ENCODE measurements at places on chromosomes 12 and 14.

DNA sequence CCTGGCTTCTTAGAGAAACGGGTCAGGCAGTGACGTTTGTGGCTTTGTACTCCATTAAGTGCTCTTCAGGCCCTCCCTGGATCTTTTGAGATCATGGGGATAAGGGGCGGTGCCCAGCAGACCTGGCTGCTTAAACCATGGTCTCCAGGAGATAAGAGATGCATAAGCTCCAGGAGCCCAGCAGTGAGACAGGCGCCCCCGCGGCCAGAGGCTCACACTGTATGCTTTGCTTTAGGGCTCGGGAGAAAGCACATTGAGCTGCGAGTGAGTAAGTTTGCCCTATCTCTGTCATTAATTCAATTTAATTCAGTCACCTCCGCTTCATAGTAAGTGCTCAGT is 359.5 kb downstream of the CACNA1C start:
- no peak for DNase-seq

DNA sequence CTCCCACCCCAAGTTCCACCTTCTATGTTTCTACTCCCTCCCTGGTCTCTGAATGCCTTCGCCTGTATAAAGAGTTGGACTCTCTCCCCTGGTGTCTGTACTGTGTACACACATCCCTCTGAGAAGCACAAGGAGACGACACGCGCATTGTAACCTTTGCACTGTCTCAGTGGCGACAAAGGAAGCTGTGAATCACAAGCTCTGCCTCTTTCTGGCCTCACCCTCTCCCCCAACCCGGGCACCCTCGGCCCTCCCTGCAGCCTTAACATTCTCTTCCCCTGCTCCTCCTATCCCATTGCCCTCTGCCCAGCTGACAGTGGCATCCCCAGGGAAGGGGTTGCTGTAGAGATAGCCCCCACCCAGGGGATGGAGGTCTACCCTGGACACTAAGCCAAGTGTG is 2.5 kb upstream of the SMARCD1 start:
- DNase-seq: no peak

DNA sequence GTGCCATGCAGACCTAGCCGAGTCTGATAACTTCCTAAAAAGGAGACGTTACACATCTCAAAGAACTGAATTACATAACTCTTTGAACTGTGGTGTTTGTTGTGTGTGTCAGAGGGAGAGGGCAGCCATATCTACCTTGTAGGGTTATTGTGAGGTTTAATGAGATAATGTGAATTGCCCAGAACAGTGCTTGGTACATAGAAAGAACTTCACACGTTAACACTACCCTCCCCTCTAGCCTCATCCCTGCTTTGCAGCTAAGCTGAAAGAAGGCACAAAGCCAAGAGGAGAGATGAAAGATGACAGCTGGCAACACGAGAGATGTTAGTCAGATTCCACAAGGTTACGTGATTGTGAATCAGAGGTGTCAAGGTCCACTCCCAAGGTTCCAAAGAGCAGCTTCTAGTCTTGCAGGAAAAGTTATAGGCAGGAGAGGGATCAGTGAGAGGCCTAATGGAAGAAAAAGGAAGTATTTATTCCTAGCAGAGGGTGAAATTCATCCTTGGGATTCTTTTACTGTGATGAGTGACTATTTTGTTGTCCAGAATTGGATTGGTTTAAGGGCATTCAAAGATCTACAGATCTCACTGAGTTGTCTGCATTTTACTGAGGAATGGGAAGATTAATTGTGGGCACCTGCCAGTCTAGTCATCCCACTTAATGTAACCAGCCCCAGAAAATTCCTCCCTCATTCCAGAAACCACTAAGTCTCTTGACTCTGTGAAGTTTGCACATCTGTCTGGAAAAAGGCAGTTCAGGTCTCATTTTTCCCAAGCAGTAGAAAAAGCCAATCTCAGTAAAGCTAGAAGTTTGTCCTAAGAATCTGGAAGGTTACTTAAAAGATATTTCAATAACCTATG is 25.9 kb upstream of the WNK1 start:
- DNase-seq: no peak

- no peak for DNase-seq
Measured at GRCh38 chr12:104189915-104190555, 25.5 kb upstream of the TXNRD1 start.

- no peak for DNase-seq
Measured at GRCh38 chr12:29067430-29067829, 81.6 kb upstream of the FAR2 start.

DNA sequence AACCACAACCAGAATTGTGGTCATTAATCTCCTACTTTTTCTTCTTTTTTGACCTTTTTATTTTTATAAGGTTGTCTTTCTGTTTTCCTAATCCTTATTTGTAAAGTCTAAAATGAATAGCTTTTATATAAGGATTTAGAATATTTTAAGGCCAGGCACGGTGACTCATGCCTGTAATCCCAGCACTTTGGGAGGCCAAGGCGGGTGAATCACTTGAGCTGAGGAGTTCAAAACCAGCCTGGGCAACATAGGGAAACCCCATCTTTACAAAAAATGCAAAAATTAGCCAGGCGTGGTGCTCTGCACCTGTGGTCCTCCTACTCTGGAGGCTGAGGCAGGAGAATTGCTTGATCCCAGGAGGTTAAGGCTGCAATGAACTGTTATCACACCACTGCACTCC is 55.1 kb downstream of the IFT81 start:
- no peak for DNase-seq

DNA sequence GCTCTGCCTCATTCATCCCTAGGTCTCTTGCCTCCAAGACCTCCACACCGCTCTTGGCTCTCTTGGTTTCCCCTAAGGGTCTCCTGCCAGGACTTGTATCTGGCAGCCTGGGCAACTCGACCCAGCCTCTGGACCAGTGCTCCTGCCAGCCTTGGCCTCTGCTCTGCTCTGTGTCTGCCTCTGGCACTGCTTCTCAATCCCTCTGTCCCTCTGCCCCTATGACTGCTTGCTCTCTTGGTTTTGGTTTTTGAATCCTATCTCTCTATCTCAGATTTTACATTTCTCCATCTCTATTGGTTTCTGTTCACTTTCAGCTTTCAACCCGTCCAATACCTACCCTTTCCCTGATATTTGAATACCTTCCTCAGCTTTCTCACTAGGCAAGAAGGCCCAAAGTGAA is 6.3 kb downstream of the ITGA5 start:
- no peak for DNase-seq

DNA sequence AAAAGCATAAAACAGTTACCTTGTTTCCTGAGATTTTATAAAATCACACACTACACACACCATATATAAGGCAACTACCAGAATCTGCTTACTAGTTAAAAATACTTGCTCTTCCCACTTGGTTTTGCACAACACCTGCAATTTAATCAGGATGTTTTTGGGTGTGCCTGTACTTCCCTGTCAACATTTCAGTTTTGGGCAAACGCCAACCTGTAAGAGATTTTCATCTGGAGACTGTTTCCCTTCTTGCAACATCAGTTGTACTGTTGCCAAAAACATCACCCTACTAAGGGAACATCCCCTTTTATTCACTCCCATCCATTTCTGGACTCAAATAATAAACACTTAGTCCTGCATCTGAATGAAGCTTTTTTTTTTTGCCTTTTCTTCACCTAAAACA is 172.3 kb downstream of the DUSP6 start:
- DNase-seq: no peak

DNA sequence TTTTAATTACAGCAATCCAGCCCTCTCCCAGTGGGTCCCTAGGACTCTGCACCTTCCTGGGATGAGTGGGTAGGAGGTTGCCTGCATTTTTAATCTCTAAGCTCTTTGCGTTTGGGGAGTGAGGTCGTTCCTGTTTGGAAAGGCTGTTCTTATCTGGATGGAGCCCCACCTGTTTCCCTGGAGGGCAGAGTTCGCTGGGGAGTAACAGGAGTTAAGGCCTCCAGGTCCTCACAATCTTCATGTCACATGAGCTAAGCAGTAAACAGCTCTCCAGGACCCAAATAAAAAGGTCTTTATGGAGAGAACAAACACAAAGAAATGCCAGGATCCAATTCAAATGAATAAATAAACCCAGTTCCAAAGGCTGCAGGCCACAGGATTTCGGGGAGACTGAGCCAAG is 56.0 kb upstream of the RFLNA start:
- DNase-seq: no peak

GRCh38 chr12:123034022-123034541 is 53.6 kb downstream of the ARL6IP4 start:
- no peak for DNase-seq

- DNase-seq: no peak
Measured at GRCh38 chr12:45435945-45436710, 220.2 kb downstream of the ANO6 start.

DNA sequence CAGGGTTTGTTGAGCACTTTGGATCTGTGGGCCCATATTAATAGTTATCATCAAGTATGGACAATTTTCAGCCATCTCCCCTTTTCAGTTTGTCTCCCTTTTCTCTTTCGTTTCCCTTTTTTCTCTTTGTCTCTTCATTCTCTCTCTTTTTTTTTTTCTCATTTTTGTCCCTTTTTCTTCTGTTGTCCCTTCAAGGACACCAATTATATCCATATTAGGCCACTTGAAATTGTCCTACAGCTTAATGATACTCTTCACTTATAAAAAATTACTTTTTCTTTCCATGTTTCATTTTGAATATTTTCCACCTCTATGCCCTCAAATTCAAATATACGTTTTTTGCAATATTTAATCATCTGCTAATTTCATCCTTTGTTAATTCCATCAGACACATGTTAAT is 53.3 kb downstream of the MAP4K5 start:
- no peak for DNase-seq

DNA sequence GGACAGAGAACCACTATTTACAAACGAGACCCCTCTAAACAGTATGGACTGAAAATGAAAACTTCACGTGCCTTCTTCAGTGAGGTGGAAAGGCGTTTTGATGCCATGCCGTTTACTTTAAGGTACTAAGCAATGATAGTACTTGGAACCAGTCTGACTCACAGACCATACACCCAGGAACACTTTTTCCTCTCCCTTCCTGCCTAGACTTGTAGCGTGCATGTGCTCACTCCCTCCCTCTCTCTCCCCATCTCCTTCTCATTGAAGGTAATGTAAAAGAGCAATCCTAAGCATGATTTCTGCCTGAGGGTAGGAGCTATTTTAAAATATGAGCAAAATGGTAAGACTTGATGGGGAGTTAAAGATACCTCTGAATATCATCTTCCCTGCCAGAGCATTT is 5.9 kb upstream of the RPL41 start:
- DNase-seq: no peak

DNA sequence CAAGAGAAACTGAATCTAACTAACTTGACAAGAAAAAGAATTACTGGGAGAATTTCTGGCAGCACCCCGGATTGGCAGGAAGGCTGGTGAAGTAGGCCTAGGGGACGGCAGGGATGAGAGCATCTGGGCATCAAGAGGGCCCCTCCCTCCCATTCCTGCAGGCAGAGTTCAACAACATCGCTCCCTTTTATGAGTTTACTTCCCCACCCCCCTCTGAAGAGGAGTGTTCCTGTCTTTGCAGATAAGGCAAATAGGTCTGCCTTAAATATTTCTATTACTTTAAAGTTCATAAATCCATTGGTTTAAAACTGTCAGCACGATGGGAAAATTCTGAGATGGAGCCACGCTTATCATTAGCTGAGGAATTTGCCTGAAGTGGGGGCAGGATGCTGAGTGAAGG is 168.7 kb downstream of the TBX5 start:
- DNase-seq: no peak

- no peak for DNase-seq
Measured at GRCh38 chr12:56565510-56566101, 44.0 kb downstream of the RBMS2 start.

DNA sequence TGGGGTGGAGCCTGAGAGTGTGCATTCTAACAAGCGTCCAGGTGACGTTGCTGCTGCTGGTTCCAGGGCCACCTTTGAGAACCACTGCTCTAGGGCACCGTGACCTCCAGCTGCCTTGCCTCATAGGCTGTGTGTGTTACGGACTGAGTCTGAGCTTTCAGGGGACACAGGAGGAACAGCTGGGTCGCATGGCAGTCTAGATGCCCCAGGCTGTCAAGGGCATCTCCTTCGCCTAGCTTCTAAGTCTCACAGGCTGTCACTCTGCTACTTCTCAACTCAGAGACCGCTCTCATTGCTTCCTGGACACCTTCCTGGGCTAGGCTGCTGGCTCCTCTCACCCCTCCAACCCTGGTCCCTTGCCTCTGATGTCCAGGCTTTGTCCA is 965 bp downstream of the KRT73 start:
- no peak for DNase-seq

DNA sequence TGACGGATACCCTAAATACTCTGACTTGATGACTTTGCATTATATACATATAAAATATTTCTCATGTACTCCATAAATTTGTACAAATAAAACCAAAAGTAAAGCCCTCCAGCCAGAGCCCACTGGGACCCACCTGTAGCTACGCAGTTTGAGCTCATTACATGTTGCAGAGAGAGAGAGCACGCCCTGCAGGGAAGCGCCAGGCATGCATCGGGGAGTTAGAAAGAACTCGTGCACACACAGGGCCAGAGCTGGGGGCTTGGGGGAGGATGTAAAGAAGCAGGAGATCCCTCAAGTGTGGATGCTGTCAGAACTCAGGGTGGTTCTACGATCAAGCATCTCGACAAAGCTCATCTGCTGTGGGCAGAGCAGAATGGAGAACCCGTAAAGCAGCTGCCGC is 178.5 kb upstream of the RTL1 start:
- DNase-seq: no peak

DNA sequence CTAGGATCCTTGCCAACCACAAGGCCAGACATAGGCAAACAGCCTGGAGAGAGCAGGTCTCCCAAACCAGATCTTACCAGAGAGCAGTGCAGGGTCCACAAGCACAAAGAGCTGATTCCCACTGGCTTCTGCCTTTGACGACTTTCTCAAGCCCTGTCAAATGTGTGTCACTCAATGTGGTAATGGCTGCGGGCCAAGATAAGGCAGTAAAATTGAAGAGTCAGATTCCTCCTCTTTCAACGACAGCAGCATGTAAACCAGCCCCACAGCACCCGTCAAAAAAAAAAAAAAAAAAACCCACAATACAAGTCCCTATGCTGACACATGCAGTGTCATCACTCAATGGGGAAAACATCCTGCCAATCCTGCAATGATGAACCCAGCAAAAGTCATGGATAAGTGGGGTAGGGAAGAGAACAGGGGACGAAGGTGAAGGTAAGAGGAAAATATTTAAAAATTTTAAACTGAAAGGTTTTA is at the start of gene STON2:
Gene STON2 (minus strand): TSS at position 123 of the 477 bp plus-strand sequence. CDS start 1,942 bp downstream, outside the sequence.
- no peak for DNase-seq

DNA sequence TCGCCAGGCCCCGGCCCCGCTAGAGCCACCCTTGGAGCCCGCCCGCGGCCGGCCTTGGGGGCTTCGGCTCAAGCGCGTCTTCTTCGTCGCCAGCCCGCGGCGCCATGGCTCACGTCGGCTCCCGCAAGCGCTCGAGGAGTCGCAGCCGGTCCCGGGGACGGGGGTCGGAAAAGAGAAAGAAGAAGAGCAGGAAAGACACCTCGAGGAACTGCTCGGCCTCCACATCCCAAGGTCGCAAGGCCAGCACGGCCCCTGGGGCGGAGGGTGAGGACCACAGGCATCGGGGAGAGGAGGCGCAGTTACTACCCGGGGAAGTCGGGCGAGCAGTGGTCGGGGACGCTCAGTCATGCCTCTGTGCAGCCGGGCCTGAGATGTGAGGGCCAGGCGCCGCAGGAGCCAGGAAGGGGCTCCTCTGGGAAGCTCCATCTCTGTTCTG is 573 bp downstream of the ARL6IP4 start:
- no peak for DNase-seq

Measured in GM18507 (cell line).